ENCODE measurements at places on chromosomes 1 and 21. TPM values are rescaled to one million over a fixed set of nuclear protein-coding genes. Genes with fewer than 3 reads are reported as not detected.

Gene CRYAA
- total RNA-seq, result not detected

Gene SPATA21
- 0.06 TPM for total RNA-seq

Gene RCSD1
- not detected for total RNA-seq

Gene ZBTB37
- total RNA-seq, result 1.5 TPM

Gene FAM110D
- 0.06 TPM for total RNA-seq

Gene RUNX1
- total RNA-seq, result 7.4 TPM

Gene SVBP
- 15.3 TPM for total RNA-seq

Gene ADGRB2
- 4.9 TPM for total RNA-seq

Gene KCNE2
- total RNA-seq, result not detected

Gene OPTC
- total RNA-seq, result not detected

Gene TCHHL1
- total RNA-seq, result not detected

Gene THEM5
- total RNA-seq, result not detected

Gene KCNJ6
- 4.3 TPM for total RNA-seq

Gene OR10K1
- not detected for total RNA-seq

Gene TCEA3
- total RNA-seq, result 0.38 TPM

Gene RGS13
- not detected for total RNA-seq

Gene SLC2A5
- 0.50 TPM for total RNA-seq

Gene INAVA
- total RNA-seq, result 39.8 TPM

Gene TMCC2
- total RNA-seq, result 1.7 TPM

Gene CNN3
- 51.3 TPM for total RNA-seq

Gene SPATA1
- total RNA-seq, result 1.6 TPM

Gene DNM3
- 0.40 TPM for total RNA-seq

Gene CFAP74
- not detected for total RNA-seq

Gene TEDDM1
- not detected for total RNA-seq

Gene F5
- total RNA-seq, result 0.08 TPM

Gene OR2AJ1
- not detected for total RNA-seq

Gene HES4
- 50.2 TPM for total RNA-seq

Gene LGR6
- total RNA-seq, result 0.77 TPM

Gene FCRL6
- not detected for total RNA-seq

Gene KCNK2
- total RNA-seq, result not detected

Gene OR2T35
- not detected for total RNA-seq

Gene THAP3
- 16.7 TPM for total RNA-seq

Gene ANXA9
- 0.95 TPM for total RNA-seq

Gene PRRC2C
- 71.0 TPM for total RNA-seq

Gene SLC35A3
- total RNA-seq, result 12.0 TPM

Gene LDLRAD1
- total RNA-seq, result not detected
